Activated T-helper 9 cell treated with anti-CD3 and anti-CD28 coated beads, Interleukin-2, amount 50 U/mL, for 16 hours (primary cell): ENCODE measurements at places on chromosomes 7 and 10.

GRCh38 chr10:127067542-127068194 is 128.7 kb downstream of the INSYN2A start:
- DNase-seq = no peak

DNA sequence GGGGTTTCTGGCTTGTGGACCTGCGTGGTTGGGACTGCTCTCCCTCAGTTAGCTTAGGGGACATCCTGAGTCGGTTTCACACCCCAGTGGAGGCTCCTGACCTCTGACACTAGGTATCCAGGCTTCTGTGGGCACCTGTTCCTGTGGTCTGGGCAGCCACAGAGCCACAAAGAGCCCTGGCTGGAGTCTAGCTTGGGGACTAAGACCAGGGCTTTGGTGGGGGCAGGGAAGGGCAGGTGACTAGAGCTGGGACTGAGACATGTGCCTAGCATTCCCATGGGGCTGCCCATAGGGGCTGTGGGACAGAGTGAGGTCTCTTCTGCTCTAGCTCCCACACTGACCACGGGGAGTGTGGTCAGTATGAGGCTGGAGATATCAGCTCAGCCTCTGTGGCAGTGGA is 4.0 kb upstream of the TMEM270 start:
- DNase-seq = no peak

DNA sequence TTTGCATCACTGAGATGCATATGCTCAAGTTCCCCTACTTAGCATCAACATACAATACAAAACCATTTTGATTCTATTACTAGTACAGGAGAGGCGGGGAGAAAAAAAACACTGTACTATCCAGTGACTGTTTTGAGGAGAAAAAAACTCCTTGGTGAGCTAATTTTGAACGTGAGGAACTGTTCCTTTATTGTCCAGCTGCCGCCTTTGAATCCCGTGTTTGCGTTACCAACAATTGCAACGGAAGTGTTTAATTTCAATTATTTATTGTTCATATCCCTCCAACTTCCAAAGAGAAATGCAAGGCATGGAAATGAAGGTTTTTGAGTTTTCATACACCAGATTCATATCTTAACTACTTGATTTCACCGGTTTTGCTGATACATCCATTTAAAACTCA is 66.4 kb upstream of the ARHGAP21 start:
- no peak for DNase-seq

GRCh38 chr7:133339772-133340171 is 86.9 kb downstream of the EXOC4 start:
- DNase-seq = no peak

GRCh38 chr10:103916254-103916653 is 1.7 kb downstream of the STN1 start:
- no peak for DNase-seq

- no peak for DNase-seq
Observed at GRCh38 chr7:37481722-37482288, 33.1 kb upstream of the ELMO1 start.

GRCh38 chr10:132511121-132512051 is 26.2 kb upstream of the INPP5A start:
- DNase-seq = no peak

DNA sequence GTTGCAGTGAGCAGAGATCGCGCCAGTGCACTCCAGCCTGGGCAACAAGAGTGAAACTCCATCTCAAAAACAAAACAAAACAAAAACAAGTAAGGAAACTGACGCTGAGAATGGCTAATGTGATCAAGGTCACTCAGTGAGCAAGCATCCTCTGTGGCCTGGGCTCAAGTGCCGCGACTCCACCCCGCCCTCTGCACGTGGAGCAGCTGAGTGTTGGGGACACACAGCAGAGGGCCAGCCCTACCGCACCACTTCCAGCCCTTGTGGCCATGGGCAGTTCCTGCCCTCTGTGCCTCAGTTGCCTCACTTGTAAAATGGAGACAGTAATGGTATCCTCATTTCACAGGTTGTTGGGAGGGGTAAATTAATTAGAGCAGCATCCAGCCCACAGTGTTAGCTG is 21.0 kb upstream of the OPALIN start:
- no peak for DNase-seq

- no peak for DNase-seq
Observed at GRCh38 chr10:64508029-64508661, 986.9 kb downstream of the REEP3 start.

DNA sequence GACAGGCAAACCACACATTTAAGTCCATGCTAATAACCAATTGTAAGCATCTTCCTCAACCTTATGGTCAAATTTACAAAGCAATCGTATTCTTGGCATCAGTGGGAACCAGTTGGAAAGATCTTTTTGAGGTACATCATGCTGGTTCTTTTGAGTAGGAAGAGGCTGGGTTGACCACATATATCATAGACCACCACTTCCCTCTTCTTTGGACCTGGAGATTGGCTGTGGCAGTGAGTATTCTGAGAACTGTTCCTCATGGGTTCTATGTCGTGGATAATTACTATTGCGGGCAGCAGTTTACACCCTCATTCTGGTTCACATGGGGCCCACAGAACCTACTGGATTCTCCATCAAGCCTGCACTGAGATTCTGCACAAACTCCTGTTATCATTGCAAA is 35.5 kb upstream of the C1GALT1 start:
- DNase-seq = no peak

DNA sequence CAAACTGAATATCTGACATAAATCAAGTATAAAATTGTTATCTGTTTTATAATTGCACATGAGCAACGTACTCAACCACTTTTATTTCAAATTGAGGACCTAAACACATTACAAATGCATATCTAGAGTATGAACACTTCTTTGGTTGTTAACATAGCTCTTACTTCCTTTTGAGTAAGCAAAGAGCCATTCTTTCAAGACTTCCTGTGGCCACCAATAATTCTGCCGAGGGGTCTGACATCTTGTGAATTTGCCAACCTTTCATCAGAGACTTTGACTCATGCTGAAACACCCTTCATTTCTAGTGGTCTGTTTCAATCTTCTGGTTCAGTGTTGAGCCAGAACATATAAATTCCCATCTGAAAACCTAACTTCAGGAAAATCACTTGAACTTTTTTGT is 59.4 kb downstream of the CDK14 start:
- DNase-seq = no peak

GRCh38 chr10:117160567-117160966 is 22.5 kb upstream of the VAX1 start:
- no peak for DNase-seq

DNA sequence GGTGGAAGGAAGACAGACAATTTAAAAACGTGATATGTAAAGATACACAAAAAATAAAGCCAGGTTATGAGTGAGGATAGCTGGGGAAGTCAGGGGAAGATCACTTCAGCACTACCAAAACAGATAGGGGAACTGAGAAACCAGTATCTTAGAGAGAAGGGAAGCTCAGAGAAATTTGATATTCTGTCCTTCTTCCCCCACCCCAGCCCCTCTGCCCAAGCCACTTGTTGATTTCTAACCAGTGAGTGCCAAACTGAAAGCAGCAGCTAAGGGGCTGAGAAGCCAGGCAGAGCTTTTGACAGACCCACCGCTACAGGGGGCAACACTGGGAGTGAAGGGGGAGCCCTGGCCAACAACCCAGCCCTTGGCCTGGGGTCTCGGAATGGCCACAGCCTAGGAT is 9.1 kb upstream of the SLC29A3 start:
- DNase-seq = no peak

DNA sequence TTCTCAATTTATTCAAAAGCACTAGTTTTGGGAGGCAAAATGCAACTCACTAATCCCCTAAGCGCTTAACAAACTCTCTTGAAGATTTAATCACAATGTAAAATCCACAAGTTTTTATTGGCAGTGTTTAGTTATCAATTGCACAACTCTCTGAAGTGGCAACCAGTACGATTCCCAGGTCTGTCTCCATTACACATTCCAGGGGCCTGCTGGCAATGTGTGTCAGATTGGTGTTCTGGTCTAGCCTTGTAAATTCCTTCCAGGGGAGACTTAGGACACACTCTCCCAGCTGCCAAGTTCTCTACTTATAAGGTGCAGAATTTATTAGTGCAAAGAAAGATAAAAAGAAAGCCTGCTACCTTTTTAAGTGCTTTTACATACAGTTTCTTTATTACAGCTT is 164.7 kb upstream of the HPS1 start:
- DNase-seq = no peak

DNA sequence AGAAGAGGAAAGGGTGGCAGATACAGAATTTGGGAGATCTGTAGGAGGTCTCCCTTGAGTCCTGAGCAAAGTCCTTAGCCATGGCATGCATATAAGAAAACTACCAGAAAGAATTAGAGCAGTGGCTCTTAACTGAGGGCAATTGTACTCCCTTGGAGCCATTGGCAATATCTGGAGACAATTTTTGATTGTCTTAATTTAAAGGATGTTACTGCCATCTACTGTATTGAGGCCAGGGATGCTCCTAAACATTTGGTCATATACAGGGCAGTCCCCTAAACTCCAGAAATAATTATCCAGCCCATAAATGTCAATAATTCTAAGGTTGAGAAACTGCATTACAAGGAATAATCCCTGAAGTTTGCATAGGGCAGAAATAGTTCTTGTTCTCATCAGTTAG is 136.4 kb upstream of the ODAD2 start:
- DNase-seq = no peak

DNA sequence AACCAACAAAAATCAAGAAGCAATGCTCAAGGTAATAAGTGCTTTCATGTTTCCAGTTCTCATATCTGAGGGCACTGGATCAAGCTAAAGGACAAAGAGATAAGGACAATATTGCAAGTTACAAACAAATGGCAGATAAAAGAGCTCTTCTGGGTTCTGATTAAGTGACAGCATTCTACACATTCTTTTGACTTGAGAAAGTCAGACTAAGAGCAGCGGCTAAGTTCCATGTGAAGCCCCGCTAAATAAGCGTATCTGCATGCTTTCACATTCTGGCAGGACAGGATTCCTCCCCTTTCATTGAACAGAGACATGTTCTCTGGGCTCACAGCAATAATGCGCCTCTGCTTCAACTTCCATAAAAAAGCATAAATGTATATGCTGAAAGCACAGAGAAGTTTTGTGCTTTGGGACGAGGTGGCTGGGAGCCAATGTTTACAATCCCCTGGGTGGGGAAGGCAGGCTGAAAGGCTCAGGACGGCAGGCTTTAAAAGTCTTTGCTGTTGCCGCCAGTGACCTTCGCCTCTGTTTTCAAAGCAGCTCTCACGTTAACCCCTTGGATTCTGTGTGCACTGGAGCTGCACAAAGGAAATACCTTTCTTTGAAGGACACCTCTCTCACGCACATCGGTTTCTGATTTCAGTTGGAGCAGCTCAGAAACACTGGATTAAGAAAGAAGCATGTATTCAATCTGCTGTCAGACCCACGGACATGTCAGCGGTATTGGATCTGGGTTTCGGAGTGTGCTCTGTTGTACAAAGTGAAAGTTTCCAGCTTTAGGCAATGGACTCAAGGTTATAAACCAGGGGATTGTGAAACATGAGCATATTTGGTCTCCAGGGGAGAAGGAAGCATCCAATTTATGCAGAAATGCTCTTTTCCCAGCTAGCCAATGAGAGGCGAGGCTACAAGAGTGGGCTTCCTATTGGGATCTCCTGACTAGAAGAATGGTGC is 105.4 kb upstream of the FAM133B start:
- no peak for DNase-seq

DNA sequence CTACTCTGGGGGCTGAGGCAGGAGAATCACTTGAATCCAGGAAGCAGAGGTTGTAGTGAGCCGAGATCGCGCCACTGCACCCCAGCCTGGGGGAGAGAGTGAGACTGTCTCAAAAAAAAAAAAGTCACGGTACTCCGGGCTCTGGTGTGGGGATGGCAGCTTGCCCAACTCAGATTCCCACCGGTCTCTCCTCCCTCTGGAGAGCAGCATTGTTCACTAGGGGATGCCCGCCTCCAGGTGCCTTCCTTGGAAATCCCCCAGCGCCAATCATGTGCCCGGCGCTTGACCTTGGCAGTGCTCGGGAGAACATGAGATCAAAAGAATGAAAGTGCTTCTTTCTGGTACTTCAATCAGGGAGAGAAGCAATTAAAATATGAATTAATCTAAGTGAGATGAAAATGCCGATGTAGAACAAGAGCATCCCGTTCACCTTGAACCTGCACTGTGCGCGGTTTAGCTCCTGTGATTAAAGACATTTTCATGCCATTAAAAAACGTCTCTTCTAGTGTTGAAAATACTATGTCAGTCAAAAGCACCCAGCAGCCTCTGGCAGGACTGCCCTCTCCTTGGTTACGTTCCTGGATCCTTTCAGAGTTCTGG is 1127.3 kb upstream of the AUTS2 start:
- no peak for DNase-seq

GRCh38 chr7:153385502-153385901 is 626.0 kb downstream of the ACTR3B start:
- no peak for DNase-seq

- no peak for DNase-seq
Observed at GRCh38 chr10:21401196-21401595, 124.3 kb downstream of the SKIDA1 start.

DNA sequence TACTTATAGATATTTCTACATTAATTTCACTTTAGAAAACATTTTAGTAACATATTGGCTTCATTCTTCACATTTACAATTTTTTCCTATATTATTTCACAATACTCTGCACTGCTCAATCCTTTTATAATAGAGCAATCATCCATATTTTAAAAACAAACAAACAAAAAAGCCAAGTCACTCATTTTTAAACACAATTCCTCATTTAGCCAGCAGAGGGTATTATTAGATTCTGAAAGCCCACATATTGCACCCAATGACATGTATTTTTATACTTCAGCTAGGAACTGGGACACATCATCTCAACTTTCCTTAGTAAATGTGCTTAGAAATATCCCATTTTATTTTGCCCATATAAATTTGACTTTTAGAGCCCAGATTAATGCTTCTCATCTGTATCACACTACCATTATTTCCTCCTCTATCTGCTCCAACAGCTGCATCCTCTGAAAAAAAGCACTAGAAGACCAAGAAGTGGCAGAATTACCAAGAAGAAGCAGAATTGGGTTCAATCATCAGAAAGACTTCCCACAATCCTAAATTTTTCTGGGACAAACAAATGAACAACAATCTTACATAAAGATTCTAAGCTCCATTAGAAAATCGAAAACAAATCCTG is 29.5 kb downstream of the CTNNA3 start:
- no peak for DNase-seq

GRCh38 chr7:128103498-128104107 is 72.4 kb upstream of the LRRC4 start:
- DNase-seq = no peak

DNA sequence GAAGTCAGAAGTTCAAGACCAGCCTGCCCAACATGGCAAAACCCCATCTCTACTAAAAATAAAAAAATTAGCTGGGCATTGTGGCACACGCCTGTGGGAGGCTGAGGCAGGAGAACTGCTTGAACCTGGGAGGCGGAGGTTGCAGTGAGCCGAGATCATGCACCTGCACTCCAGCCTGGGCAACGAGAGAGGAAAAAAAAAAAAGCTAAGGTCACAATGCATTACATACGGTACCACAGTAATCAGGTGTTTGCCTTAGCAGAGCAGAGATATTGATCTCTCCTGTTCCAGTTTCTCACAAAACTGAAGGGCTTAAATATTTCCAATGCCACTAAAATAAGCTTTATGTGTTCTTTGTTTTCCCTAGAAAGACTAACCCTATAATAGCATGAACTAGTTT is 7.5 kb downstream of the PDZD8 start:
- DNase-seq = no peak
